KBM-7 (cell line): ENCODE measurements at places on chromosomes 2 and 18.

GRCh38 chr2:148607566-148607965, 37.0 kb upstream of the EPC2 start:
- DNase-seq, result no peak

DNA sequence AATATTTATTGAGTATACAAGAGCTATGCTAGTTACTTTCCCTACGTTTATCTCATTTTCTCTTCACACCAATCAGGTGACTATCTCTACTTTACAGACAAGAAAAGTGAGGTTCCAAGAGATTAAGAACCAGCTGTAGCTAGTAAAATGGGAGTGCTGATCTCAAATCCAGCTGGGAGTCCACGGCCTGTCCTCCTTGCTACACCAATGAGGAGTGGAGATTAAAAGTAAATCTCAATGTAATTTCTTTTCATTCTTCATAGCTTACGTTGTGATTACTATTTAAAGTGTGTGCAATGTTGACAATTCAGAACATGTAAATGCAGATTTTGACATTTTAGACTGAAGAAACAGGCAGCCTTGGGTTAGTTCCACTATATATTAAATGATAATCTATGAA, 53.9 kb upstream of the NRP2 start:
- no peak for DNase-seq

DNA sequence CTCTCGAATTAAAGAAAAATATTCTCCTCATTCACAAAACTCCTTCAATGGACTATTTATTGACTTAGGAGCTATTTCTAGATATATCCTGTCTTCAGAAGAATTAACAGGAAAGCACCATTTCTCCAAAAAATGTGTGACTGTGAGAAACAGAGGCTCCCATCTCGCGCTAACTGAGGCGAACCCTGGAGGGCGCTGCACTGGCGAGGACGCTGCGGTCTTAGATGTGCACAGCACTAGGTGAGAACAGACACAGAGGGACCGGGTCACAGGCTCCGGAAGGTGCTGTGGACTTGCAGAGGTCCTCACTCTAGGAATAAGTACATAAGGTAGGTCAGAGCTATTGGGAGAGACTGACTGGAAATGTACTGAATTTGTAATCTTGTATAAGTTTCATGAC, 229.7 kb upstream of the SLC35G4 start:
- DNase-seq, result no peak

DNA sequence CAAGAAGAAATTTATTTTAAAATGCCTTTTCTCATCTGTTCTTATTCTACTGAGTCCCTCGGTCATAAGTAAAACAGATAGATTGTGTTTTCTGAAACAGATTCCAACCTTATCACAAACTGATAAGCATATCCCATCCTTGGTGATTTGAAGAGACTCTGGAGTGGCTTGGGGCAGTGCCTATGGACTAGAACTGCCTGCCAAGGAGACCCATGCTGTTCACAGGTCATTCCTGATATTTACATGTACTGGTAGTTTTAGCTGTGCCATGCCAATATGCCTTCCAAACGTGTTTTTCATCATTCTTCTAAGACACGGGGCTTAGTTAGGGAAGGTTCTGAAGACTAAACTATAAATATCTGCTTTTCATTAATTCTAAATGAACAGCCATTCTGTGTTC, 11.4 kb upstream of the COL6A3 start:
- DNase-seq, result no peak

- DNase-seq, result no peak
Measured at GRCh38 chr2:237879058-237879430, 19.6 kb downstream of the RAMP1 start.

GRCh38 chr2:235552671-235553070, 58.8 kb downstream of the AGAP1 start:
- no peak for DNase-seq

DNA sequence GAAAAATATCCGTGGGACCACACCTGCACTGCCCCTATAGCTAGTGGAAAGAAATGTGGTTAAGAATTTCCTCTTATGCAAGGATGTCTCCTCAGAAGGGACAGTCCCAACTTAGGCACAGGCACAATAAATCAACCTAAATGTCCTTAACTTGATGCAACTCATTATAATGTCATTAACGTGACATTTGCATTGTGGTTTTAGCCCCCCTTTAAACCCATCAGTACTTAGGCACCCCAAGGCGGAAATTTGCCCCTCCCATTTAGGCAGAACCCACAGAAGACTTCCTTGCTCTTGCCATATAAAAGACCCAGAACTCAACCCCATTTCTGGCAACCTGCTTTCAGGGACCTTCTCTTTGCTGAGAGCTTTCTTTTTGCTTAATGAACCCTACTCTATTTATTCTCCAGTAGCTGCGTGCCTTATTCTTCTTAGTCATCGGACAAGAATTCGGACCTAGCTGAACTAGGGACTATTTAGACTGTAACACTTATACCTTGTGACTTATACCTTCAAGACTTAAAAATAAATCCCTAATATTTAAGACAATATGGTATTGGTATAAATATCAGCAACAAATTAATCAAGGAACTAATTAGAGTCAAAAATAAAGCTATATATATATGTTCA, 1281.6 kb upstream of the TMEFF2 start:
- DNase-seq, result no peak

DNA sequence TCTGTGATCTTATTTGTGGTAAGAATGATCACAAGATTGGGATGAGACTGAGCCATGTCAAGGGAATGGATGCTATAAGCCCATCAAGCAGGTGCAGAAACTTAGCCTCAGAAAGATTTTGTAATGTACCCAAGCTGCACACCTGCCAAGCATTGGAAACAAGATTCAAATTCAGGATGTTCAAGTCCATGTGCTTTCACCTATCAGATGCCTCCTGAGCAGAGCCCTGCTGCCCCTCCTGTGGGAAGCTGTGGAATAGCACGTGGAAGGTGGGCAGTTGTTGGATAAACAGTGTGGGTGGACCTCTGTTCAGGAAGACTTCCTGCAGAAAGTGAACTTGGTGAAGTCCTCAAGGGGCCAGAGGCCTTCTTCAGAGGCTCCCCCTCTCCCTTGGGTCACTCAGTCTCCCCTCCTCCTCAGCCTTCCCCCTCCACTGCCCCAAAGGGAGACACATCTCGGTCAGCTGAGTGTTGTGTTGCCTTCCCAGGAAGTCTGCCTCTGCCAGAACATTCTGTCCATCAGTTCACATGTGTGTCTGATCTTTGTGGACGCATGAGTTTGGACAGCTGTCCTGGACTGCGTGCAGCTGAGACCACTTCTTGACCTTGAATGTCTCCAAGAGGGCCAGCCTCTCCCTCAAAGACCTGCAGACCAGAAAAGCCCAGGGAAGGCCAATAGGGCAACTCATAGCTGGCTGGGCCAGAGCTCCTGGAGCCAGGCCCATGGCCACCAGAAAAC, 186.1 kb downstream of the INHBB start:
- no peak for DNase-seq

- no peak for DNase-seq
Measured at GRCh38 chr2:235024931-235025773, 73.3 kb downstream of the SH3BP4 start.

GRCh38 chr2:61926531-61927477, 21.3 kb downstream of the COMMD1 start:
- DNase-seq, result peak; percentile 72

DNA sequence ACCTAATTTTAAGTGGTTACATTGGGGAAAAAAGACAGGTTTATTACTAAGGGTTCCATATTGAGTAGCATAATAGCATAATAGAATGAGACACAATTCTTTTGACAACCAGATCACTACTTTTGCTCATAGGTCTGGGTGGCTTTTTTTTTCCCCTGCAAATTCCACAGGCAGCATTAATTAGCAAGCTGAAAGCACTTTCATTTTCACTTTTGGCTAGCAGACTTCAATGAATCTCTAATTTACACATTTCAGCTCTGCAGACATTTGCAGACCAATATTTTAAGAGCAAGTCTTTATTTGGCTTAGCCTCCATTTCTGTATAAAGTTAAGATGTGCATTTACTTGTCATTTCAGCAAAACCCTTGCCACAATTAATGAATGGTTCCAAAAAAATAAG, 185.5 kb downstream of the NOL4 start:
- DNase-seq, result peak; percentile 1

GRCh38 chr2:121648206-121649148, 785 bp downstream of the CLASP1 start:
- peak; percentile 58 for DNase-seq

DNA sequence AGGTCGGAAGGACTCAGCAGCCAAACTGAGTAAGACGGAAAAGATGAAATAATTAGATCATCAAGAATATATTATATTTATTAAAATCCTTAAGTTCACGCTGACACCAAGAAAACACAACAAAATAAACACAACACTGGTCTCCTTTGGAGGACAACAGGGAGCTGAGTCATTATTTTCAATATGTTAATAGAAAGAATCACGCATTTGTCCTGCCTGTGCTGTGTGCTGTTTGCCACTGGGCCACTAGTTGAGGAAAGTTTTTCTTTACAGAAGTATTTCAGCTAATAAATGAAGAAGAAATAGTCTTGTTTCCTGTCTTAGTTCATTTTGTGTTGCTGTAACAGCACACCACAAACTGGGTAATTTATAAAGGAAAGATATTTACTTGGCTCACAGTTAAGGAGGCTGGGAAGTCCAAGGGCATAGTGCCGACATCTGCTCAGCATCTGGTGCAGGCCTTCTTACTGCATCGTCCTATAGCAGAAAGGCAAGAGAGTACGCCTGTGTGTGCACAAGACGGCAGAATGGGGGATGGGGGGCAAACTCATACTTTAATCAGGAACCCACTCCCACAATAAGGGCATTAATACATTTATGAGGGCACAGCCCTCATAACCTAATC, 88.0 kb downstream of the TCF7L1 start:
- no peak for DNase-seq

- DNase-seq, result no peak
Measured at GRCh38 chr2:236302555-236302954, 38.3 kb upstream of the ASB18 start.
